GM12892 (cell line): ENCODE measurements at places on chromosomes 11 and 22.
A peak's percentile ranks its signal among the peaks of the same experiment; 100 is the strongest.

DNA sequence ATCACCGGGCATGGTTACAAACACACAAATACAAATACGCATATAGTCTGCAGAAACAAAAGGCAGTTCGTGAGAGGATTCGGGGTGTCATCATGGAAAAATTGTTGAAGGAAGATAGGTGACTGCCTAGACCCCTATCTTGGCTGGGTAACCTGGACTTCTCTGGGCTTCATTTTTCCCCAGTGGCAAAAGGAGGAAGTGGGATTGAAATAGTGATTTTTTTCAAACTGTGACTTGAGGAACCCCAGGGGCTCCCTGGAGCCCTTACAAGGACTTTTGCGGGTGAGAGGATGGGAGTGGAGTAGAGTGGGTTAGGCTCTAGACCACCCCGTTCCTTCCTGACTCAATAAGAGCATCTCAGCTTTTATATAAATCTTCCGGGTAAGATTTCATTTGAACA, 1.0 kb upstream of the ELF5 start:
- DNase-seq, result no peak

DNA sequence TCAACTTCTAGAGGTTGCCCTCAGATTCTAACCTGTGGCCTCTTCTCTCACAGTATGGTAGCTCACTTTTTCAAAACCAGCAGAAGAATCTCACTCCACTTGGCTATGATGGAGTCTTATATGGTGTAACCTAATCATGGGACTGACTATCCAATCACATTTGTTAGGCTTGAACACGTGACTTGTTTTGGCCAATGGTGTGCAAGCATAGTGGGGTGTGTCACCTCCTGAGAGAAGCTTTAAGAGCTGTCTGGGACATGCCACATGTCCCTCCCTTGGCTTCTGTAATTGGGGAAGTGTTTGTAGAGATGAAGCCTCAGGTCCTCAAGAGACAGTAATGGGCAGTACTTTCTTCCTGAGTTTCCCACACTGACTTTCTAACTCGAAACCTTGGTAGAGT, 12.8 kb upstream of the SMIM38 start:
- DNase-seq, result no peak

DNA sequence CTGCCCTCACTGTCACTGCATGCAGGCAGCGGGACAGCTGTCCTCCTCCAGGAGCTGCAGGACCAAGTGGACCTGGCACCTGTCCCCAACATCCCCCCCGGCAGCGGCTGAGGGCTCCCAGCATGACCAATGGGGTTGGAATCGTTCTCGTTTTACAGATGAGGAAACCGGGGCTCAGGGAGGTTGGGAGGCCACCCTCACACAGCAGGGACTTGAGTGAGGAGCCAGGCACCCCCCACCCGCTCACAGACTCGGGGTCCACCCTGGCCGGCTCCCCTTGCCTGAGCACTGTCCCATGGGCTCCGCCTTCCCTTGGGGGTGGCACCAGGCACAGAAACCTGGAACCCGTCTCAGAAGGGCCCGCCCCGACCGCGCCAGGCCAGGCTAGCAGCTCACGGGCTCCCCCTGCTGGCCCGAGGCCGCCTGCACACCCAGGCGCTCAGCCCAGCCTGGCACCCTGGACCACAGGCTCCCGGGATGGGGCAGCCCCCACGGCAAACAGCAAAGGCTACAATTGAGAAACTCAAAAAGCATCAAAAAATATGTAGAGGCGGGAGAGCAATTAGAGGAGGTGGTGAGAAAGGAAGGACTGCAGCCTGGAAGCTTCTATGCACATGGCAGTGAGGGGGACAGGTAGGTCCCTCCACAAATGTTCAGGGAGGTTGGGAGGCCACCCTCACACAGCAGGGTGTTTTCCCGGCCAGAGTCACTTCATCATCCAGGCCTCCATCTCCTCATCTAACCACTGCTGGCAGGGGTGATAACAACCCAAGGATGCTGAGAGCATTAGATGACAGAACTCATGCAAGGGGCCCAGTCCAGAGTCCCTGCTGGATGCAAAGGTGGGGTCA, 12.8 kb downstream of the MACROD1 start:
- DNase-seq, result peak; percentile 98

- DNase-seq, result no peak
These were observed 37.8 kb upstream of the GRAMD4 start for GRCh38 chr22:46582281-46582933.

DNA sequence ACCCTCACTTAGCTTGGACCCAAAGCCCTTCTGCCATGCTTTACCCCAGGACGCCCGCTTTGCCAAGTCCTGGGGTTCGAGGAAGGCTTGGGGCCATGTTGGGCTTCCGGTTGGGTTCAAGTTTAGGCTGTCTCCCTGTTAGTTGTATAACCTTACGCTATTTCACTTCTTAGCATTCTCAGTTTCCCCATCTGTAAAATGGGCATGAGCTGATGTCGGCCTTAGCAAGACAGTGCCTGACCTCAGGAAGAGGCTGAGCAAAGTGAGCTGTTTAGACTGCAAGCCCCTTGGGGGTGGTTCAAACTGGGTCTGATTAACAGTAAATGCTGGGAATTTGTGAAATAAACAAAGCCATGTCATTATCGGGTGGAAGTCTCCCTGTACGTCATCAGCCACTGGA, 3.2 kb upstream of the FGF4 start:
- no peak for DNase-seq

DNA sequence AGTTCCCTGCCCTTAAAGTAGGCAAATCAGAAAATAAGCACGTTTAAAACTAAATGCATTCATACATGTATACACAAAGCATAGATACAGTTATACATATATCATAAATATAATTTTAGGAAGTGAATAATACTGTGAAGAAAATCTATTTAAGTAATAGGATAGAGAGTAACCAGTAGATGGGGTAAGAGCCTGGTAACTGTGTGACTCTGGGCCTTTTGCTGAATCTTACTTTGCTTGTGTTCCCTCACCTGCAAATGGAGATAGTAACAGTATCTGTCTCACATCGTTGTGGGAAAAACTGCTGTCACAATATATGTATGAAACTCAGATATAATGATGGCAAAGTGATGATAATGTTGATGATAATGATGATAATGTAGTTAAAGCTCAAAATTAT, 29.9 kb downstream of the MS4A2 start:
- no peak for DNase-seq

GRCh38 chr22:48379371-48379770, 1448.3 kb downstream of the BRD1 start:
- no peak for DNase-seq

GRCh38 chr22:37925330-37925729, 19.2 kb downstream of the MICALL1 start:
- no peak for DNase-seq

- no peak for DNase-seq
These were observed 61.1 kb downstream of the LINC01488 start for GRCh38 chr11:69542314-69543168.

GRCh38 chr11:116481126-116481675, 291.6 kb downstream of the BUD13 start:
- no peak for DNase-seq

GRCh38 chr11:3994030-3994640, 100.5 kb upstream of the RRM1 start:
- no peak for DNase-seq

DNA sequence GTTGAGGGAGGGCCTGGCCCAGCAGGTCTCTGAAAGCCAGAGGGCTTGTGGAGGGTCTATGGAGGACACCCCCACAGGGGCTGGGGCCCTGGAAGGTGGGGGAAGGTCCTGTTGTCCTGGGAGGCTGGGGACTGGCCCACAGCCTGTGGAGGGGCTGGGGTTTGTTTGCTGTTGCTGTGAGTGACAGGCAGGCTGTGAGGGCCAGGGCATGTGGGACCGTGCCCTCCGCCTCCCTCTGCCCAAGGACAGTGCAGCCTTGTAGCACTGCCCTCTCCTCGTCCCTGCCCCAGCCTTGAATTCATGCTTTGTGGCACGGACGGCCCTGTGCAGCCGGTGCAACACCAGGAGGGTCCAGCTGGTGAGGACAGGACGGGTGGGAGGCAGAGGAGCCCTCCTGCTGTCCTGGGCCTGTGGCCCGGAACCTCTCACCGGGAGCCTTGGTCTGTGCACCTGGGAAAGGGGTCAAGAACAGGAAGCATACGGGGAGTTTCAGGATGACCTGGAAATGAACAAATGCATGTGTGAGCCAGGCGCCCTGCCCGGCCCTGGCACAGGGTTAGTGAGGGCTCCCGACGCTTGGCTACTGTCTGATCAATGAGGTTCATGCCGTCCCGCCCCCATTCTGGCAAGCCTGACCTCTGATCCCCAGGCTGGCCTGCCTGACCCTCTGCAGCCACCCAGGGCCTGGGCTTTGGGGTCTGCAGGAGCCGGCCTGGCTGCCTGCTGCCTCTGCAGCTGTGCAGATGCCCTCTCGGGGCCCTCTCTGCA, 37.4 kb upstream of the PRODH start:
- DNase-seq, result no peak

GRCh38 chr11:102573851-102574250, 43.3 kb upstream of the MMP7 start:
- DNase-seq, result no peak

DNA sequence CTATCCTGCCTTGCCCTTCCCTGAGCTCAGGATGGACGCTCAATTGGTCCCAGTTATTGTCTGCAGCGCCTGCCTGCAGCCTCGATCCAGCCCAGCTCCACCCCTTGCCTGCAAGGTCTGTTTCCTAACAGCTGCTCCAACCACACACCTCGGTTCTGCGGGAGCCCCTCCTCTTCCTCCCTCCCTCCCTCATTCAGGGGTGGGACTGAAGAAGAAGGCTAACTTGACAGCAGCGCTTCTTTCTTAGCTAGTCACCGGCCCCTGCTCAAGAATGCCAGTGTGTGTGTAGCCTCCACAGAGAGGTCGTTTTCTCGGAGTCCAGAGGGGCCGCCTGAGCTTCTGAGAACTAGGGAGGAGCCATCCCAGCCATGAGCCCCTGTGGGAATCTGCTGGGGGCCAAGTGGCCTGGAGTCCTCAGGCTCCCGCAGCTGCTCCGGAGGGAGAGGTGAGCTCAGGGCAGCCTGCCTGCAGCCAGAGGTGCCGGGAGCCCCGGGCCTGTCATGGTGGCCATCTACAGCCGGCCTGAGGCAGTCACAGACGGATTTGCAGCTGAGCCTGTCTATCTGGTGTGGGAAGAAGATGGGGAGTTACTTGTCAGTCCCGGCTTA, 36.1 kb downstream of the LIMK2 start:
- no peak for DNase-seq

DNA sequence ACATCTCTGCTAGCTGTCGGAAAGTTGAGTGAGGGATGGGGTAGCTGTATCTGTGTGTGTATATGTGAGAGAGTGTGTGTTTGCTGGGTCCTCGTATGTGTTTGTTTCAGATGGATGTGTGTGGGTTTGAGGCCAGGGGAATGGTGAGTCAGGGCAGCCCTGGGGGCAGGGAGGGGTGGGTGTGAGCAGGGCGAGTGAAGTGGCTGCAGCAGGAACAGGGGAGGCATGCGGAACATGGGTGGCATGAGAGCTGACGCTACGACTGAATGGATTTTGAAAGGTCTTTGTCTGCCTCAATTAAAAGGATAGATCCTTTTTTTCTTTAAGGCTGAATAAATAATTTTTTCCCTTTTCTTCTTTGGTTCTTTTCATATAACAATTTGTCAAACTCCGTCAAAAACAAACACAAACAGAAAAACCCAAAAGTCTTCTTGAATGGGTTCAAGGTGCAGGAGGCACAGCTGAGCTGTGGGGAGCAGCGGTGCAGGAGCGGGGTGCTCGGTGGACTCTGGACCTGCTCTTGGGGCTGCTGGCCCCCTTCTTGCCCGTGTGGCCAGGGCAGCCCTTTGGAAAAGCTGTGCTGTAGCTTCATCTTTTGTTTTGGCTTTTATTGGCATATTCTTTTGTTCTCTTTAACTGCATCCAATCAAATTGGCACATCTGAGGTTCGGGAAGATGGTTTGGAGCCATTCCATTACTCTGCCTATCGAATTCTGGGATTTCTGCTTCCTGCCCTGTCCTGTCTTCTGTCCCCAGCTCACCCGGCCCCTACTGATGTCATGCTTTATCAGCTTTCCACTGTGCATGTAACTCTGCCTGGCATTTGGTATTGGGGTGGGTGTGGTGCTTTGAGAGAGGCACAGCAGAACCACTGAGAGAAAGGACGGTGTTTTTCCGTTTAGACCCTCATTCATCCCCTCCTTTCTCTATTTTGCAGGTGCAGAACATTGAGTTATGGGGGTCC, 80.1 kb downstream of the ADAMTS15 start:
- no peak for DNase-seq

DNA sequence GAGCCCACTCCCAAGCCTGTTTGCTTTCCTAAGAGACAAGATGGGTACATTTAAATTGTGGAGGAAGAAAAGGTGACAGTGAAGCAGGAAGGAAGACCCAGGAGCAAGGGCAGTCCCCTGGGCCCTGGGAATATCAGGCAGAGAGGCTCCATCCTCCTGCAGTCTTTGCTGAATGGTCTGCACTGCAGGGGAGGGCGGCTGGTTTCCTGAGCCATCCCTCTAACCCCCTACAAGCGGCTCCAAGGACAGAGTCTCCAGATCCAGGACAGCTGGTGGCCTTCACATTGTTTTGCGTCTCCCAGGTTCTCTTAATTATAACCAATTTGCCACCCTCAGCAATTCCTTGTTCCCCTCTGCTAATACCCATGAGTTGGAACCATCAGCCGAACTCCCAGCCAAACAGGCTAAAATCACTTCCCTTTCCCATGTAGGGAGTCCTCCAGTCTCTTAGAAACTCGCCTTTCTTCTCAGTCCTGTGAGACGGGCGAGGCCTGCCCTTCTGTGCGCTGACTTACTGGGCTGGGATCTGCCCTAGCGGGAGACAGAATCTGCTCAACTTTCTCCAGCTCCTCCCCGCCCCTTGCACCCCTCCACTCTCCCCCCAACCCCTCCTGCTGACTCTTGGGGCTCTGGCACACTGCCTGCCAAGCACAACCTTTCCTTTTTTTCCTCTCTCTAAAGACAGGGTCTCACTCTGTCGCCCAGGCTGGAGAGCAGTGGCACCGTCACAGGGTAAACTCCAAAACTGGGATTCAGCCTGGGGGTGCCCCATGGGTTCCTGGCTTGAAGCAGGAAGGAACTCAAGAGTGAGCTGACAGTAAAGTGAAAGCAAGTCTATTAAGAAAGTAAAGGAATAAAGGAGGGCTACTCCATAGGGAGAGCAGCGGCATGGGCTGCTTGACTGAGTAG, 53.4 kb upstream of the EMID1 start:
- DNase-seq, result no peak

GRCh38 chr11:27532652-27533325, 26.2 kb upstream of the LIN7C start:
- DNase-seq, result no peak

GRCh38 chr11:115613004-115613403, 108.8 kb upstream of the CADM1 start:
- DNase-seq, result no peak

GRCh38 chr22:30314915-30315314, 11.8 kb downstream of the TBC1D10A start:
- peak; percentile 48 for DNase-seq

- no peak for DNase-seq
These were observed 598.2 kb upstream of the ANO3 start for GRCh38 chr11:25733777-25734176.

DNA sequence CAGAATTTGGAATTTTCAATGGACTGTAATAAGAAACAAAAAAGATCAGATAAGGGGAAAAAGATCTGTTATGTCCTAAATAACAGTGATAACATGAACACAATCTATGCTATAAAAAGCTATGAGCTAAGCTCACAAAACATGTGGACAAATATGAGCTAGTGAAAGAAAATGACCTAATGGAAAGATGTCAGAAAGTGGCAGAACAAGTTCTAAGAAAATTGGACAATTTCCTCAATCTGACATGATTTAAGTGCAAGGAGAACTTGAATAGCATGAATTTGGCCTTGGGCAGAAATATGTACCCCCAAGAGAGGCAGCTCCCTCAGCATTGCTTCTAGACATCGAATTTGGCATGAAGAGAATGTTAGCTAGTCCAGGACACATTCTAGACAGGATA, 212.0 kb upstream of the PGR start:
- DNase-seq, result no peak

GRCh38 chr11:20000351-20001134, 159.7 kb downstream of the DBX1 start:
- no peak for DNase-seq
